ENCODE measurements at places on chromosomes 7 and 10.

DNA sequence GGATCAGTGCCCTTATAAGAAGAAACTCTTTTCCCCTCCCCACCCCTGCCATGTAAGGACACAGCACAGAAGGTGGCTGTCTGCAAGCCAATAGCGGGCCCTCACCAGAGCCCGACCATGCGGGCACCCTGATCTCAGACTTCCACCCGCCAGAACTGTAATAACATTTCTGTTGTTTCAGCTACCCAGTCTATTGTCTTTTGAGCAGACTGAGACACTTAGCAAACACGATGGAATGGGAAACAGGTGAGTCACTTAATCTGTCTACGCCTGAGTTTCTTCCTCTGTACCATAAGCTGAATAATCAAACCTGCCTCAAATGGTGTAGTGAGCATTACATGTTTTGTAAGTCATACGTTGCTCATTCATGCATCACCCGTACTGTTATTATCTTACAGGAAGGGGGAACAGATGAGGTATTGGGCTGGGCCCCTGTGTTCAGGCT, 58.2 kb downstream of the STRA8 start:
- no peak for DNase-seq

GRCh38 chr10:7553531-7553930, 113.2 kb downstream of the ITIH5 start:
- no peak for DNase-seq

GRCh38 chr7:155261031-155261985, 36.4 kb upstream of the INSIG1 start:
- no peak for DNase-seq

GRCh38 chr7:19709249-19709578, 377 bp upstream of the POLR1F start:
- DNase-seq = no peak

GRCh38 chr10:119059557-119059956, 21.1 kb downstream of the EIF3A start:
- DNase-seq = no peak

GRCh38 chr7:150368884-150369747, 494 bp downstream of the REPIN1 start:
- DNase-seq = no peak

DNA sequence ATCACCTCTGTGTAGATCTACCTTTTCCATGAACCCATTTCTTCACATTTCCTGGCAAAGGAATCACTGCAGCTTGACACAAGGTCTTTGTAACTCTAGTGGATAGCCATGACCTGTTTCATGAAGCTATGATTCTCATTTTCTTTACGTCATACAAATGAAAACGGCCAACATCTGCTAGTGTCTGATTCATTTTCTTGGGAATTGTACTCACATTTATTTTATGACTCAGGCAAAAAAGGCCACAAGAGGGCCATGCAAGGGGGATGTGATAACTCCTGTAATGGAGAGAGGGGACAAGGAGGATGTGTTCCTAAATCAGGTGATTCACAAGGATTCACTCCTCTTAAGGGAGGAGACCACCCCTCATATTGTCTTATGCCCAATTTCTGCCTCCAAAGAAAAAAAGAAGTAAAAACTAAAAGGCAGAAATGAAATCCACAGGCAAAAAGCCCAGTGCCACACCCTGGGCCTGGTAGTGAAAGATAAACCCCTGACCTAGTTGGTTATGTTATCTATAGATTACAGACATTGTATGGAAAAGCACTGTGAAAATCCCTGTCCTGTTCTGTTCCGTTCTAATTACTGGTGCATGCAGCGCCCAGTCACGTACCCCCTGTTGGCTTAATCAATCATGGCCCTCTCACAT, 249.9 kb downstream of the IPMK start:
- DNase-seq = peak; percentile 73

- no peak for DNase-seq
Measured at GRCh38 chr10:29820890-29821461, 186.2 kb upstream of the SVIL start.

DNA sequence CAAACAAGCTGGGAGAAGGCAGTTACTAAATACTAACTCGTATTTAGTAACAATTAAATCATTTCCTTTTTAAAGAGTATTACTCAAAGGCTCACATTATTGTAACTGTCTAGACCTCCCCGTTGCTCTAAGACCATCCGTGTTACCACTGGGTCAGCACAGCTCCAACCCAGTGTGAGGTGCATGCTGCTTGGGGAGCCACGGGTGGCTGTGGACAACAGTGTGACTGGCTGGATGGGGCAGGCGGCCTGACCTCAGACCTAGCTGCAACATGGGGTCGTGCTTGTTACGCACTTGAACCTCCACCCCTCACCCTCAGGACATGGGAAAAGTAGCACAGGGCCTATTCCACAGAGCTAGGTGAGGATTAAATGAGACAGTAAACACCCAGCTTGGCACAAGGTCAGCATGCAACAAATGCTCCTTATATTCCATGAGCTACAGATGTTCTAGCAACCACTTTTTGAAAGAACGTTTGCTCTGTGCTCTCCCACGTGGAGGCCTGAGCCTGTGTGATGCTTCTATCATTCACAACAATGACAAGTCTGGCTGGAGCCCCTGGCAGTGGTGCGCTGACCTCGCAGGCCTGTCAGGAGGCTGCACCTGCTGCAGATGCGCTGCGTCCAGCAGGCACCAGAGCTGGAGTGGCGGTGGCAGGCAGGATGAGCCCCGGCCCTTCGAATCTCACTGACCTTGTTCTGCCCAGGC, 135.7 kb downstream of the PKD1L1 start:
- DNase-seq = no peak

- no peak for DNase-seq
Measured at GRCh38 chr7:108091461-108091831, 38.7 kb downstream of the LAMB4 start.

GRCh38 chr10:123726381-123726780, 60.2 kb downstream of the GPR26 start:
- DNase-seq = no peak

DNA sequence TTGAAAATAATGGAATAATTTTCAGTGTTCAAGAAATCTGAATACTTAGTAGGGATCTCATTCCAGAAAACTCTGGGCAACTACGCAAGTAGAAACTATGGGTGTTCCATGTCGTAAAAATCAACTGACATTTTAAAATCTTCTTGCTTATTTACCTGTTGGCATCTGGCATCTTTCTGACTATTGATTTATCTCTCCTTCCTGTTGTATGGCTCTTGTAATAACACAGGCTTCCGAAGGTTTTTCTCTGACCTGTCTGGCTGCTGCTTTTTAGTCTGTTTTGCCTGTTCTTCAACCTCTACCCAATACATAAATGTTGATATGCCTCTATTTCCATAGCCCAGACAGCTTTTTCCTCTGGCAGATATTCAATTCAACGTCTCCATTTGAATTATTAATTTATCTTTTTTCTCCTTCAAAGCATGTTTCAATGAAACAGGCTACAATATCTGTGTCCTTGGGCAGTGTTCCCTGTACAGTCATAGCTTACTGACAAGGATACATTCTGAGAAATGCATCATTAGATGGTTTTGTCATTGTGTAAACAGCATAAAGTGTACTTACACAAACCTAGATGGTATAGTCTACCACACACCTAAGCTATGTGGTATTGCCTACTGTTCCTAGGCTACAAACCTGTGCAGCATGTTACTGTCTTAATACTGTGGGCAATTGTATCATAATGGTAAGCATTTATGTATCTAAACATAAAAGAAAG, 105.9 kb upstream of the ETV1 start:
- DNase-seq = no peak

Data from GM04503 (cell line).